ENCODE measurements at places on chromosomes 2 and 18.

DNA sequence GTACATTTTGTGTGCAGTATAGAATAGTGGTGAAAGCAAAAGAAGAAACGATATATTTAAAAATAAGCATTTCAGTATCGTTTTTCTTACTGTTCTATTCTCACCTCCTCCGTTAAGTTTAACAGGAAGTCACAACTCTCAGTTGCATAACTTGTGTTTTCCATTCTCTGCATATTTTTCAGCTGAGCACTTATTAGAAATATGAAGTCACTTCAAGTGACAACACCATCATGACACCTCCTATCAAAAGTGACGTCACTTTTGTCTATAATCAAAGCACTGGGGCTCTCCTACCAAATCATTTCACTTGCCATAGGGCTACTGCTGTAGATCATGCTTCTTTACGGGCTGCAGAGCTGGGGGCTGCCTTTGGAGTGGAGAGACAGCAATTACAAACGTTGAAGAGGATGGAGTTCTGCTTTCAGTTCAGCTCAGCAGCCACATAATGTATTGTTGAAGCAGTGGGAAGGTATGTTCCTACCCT lies 36.3 kb downstream of the STAT4 start:
- no peak for DNase-seq

- no peak for DNase-seq
These were observed 1.1 kb downstream of the MEMO1 start for GRCh38 chr2:32009516-32010256.

DNA sequence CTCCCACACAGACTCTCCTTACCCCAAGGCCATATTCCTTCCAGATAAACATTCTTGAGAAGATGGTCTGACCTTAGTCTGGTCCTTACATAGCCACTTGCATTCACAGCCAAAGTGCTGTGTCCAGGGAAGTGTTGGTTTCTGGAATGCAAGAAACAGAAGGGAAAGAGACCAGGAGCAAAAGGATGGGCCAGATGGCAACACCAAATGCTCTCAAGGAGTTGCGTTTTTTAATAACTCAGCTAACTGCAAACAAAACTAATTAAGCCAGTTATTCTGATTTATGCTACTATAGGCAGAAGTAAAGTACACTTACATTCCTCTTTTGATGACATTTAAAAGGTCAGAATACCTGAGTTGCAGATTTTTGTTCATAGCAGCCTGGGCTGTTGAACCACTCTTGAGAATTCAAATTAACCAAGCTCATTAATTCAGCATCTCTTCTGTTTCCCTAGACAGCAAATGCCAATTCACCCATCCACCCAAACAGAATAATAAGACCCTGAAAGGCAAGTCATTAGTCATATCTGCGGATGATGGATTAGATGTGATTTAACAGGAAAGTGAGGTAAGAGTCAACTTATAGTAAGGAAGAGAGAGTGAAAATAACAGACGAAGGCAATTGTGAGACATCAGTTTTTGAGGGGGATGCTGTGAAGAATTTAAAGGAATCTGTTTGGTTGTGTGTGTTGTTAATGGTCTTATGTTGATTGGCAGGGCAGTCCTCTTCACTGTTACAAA lies 18.8 kb downstream of the CCDC85A start:
- DNase-seq, result no peak

DNA sequence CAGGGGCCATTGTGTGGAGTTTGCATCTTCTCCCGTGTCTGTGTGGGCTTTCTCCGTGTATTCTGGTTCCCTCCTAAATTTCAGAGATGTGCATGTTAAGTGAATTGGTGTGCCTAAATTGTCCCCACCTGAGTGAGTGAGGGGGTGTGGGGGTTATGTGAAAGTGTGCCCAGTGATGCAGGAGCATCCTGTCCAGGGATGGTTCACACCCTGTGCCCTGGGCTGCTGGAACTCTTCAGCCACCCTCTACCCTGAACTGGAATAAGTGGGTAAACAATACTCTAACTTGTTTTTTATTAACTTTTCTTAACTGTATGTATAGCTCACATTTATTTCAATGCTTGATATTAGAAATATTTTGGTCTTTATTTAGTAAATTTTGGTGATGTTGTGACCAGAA lies 56.0 kb downstream of the UBE2E3 start:
- DNase-seq, result no peak

DNA sequence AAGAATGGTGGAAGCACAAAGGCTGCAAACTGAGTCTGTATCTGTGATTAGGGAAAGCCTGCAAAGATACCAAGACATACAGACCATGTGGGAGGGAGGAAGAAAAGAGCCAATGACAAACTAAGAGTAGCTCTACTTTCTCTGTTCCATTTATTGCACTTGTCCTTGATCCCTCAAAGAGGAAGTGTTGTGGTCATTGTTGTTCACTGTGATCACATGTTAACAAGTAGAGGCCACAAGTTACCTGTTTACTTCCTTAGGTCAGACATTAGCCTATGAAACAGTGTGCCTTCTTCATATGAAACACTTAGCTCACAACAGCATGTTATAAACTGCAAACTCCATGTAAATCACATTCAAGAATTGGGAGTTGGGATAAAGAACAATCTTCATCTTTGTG lies 32.6 kb downstream of the MAP2 start:
- no peak for DNase-seq

DNA sequence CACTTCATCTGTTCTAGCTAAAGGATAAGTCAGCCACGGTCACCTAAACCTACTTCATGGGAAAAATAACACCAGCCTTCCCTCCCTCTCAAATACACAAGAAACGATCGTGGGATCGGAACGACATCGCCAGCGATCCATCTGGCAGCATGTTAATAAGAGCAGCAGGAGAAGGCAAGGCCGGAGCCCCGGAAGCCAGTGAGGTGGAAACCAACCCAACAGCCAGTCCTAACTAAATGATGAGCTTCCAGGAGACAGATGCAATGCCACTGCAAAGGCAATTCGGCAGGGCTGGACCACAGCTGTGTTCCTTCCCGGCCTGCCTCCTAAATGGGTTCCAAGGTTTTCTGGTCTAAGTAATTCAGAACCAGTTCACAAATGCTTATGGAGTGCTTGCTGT lies 117.5 kb downstream of the TMEM163 start:
- DNase-seq, result no peak

DNA sequence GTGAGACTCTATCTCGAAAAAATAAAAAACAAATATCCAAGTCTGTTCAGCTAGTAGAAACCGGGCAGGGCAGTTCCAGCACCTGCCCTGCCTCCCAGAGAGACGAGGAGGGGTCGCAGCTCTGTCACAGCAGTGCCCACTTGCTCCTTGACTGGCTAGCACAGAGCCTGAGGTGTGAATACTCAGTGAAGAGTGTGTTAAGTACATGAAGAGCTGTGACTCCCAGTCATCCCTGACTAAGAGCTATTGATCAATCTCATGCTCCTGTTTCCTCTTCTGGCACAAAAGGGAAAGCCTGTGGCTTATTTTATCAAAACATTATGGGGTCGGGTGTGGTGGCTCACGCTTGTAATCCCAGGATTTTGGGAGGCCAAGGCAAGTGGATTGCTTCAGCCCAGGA lies 83.0 kb upstream of the FZD7 start:
- DNase-seq, result no peak

DNA sequence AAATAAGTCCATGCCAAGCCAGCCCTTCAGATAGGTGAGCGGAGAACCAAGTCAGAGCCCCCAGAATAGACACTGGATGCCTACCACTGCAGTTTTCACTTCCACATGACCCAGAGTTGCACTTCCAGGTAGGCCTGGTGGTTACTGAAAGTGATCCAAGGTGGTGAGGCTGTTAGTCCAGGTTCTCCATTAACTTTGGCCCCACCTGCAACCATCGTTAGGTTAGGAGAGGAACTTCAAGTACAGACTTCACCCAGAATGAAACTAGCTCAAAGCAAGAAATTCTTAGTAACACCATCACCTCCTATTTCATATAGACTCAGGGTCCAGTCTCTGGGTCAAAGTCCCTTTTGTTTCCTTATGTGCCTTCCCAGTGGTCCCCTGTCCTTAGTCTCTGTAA lies 293.1 kb upstream of the ID2 start:
- DNase-seq, result no peak

DNA sequence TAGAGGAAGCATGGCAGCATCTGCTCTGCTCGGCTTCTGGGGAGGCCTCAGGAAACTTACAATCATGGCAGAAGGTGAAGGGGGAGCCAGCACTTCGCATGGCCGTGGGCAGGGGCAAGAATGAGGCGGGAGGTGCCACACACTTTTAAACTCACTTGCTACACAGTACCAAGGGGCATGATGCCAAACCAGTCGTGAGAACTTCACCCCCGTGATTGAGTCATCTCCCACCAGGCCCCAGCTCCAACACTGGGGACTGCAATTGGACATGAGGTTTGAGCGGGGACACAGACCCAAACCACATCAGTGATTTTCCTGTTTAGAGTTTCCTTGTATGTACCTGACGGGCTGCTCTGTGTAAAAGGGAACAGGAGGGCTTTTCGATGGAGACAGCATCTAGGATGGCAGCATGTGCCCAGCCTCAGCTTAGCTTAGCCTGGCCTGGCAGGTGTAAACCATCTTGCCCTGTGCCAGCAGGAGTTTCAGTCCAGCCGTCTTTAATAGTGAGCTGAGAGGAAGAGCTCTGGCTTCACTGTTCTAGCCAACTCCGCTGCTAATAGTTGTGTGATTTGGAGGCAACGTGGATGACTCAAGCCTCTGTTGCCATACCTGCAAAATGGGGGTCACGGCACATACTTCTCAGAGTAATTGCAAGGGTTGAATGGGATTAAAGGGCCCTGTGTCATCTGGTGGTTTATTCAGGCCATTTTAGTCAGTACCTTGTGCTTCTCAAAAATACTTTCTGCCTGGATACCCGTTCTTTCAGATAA lies 101.8 kb downstream of the ASAP2 start:
- no peak for DNase-seq

- DNase-seq, result no peak
These were observed 2.4 kb downstream of the SMAD7 start for GRCh38 chr18:48948112-48949049.

DNA sequence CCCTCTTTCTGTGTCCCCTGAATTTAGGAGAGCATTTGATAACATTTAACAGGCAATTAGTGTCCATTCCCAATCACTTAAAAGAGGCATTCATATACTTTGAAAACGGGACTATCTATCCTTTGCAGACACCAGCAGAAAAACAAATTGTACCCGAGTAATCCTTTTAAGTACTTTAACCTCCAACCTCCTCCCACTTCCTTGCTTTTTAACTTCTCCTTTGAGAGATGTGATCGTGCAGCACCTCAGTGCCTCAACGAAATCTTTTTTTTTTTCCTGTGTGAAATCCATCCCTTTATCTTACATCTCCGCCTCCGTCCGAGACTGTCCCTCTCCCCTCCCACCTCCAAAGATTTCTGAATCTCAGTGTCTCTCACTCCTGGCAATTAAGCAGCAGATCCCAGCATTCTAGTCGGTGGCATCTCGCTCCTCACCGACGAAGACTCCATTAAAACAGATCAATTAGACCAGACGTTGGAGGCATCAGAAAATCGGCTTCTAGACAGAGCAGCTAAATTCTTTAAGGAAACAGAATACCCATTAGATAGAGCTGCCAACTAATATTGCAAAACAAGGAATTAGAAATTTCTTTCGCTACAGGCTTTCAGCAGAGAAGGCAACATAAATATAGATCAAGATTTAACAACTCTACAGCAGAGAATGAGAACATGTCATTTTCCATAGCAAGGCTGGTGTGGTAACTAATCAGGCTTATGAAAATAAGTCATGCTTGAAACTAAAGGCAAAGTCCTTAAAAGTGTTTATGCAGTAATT lies 1.9 kb upstream of the TMEFF2 start:
- no peak for DNase-seq

- no peak for DNase-seq
These were observed 68.3 kb downstream of the ACKR3 start for GRCh38 chr2:236637686-236638569.

GRCh38 chr2:81395746-81396145 lies 1091.2 kb upstream of the LRRTM1 start:
- DNase-seq, result no peak

DNA sequence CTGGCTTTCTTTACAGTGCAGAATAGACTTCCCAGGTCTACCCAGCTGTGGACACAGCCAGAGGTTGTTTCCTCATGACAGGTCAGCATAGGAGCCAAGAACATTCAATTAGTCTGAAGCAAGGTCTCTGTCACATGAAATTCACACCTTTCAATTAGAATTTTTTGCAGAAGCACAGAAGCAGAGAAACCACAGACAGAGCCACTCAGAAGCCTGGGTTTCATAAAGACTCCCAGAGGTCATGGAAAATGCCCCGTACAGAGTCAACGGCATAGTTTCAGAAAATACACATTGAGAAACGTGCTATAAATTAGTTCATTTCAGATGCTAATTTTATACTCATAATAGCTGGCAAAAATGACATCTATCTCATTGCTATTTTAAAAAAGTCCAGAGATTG lies 87.0 kb upstream of the TMEM200C start:
- DNase-seq, result no peak

DNA sequence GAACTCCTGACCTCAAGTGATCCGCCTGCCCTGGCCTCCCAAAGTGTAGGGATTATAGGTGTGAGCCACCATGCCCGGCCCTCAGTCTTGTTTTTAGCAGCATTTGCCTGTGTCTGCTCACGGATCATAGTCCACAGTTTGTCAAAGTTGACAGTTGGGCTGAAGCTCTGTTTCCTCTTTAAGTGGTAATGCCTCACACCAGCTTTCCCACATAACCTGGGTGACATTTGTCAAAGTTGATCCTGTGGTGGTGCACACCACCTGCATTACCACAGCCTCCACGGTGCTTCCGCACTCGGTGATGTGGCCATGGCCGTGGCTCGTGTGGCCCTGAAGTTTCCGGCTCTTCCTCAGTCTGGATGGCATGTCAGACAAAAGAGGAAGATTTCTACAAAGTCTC lies 27.1 kb downstream of the RAB31 start:
- DNase-seq, result no peak

GRCh38 chr2:206230060-206230762 lies 44.3 kb upstream of the ZDBF2 start:
- no peak for DNase-seq

DNA sequence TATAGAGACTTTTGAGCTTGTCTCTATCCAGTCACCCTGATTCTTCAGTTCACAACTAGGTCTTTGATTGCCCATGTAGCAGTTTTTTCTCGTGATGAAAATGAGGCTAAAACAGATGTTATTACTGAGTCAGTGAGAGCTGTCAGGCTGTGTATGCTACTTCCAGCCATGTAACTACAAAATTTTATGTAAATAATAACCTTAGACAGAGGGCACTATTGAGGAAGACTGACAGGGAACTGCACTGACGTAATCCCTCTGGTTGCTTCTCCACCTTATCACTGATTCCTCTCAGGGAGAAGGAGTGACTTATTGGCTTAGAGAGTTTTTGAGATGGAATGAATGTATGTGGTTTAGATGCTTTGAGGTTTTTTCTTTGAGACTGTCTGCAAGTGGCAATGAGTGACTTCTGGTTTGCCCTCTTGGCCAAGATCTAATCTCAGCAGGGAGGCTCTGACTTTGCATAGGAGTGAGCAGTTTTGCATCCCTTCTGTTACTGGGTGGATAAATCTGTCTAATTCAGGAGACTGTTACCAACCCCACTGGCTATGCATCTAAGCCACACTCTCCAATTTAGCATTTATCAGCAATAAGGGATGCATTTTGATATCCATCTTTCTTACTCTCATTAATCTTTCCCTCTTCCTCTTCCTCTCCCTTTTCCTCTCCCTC lies 555.2 kb upstream of the FANCL start:
- DNase-seq, result no peak
